ENCODE measurements at places on chromosomes 12 and 14.

- no peak for DNase-seq
Measured at GRCh38 chr12:100248886-100249285, 18.0 kb downstream of the DEPDC4 start.

DNA sequence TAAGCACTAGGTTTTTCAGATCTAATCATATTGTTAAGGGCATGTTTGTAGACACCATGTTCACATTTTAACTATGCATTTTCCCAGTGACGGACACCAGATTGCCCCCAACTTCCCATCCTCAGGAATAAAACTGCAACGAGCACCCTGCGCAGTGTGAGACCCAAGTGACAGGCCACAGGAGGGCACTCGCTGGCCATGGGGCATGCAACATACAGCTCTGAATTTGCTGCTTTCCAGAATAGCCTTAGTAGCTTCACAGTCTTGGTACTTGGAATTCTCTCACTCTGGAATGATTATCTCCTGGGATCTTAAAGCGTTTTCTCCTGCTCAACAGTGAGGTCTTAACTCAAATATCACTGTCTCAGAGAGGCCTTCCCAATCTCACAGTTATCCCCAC lies 972 bp upstream of the DDX47 start:
- no peak for DNase-seq

- DNase-seq = no peak
Measured at GRCh38 chr14:51211149-51211548, 28.9 kb upstream of the TMX1 start.

DNA sequence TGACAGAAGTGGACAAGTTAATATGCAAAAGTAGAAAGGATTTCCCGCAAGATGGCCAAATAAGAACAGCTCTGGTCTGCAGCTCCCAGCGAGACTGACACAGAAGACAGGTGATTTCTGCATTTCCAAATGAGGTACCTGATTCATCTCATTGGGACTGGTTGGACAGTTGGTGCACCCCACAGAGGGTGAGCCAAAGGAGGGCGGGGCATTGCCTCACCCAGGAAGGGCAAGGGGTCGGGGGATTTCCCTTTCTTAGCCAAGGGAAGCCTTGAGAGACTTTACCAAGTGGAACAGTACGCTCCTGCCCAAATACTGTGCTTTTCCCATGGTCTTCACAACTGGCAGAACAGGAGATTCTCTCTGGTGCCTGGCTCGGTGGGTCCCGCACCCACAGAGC lies 191.3 kb downstream of the ALG10B start:
- DNase-seq = no peak

GRCh38 chr14:103084021-103084919 lies at the start of gene LBHD2:
Gene LBHD2, plus strand, starts transcription at chr14:103084210. Its CDS starts 1,803 bp downstream, at chr14:103086013.
- DNase-seq = no peak

GRCh38 chr14:58918066-58918738 lies 270.3 kb upstream of the DAAM1 start:
- no peak for DNase-seq

GRCh38 chr14:62015945-62016344 lies 253.7 kb downstream of the SNAPC1 start:
- no peak for DNase-seq

- DNase-seq = no peak
Measured at GRCh38 chr14:87489196-87489819, 503.7 kb downstream of the GALC start.

GRCh38 chr14:51304438-51304837 lies 64.4 kb downstream of the TMX1 start:
- DNase-seq = no peak

- DNase-seq = no peak
Measured at GRCh38 chr12:32918890-32919801, 22.6 kb upstream of the PKP2 start.

DNA sequence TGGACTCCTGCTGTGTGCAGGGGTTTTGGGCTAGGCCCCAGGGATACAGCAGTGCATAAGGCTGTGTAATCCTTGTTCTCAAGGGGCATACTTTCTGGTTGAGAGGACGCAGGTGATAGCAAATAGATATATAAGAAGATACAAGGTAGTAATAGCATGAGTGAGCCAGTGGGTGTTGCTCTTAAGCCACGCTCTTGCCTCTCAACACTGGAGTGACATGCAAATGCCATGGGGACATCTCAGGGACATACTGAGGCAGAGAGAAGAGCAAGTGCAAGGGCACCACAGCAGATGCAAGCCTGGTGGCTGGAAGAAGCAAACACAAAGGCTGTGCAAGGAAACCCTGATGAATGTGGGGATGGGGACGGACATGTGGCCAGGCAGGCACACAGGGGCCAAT lies 223.3 kb downstream of the CHST11 start:
- DNase-seq = peak; percentile 5

GRCh38 chr12:23564451-23565152 lies 384.9 kb downstream of the SOX5 start:
- no peak for DNase-seq

DNA sequence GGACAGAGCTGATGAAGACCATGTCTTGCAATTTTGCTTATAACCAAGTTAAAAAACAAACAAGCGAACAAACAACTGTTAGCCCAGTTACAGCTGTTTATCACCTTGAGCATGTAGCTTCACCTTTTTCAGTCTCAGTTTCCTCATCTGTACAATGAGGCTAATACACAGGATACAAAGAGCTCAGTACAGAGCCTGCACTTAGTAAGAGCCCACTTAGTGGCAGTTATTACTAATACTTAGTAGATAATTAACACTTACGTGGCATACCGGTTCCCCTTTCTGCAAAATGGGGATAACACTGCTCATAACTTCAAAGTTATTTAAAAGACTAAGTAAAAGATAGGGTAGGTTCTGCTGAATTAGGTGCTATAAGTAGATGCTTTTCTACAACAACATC lies 228.0 kb downstream of the MON2 start:
- DNase-seq = no peak

- no peak for DNase-seq
Measured at GRCh38 chr14:36741858-36742257, 80.2 kb downstream of the PAX9 start.

DNA sequence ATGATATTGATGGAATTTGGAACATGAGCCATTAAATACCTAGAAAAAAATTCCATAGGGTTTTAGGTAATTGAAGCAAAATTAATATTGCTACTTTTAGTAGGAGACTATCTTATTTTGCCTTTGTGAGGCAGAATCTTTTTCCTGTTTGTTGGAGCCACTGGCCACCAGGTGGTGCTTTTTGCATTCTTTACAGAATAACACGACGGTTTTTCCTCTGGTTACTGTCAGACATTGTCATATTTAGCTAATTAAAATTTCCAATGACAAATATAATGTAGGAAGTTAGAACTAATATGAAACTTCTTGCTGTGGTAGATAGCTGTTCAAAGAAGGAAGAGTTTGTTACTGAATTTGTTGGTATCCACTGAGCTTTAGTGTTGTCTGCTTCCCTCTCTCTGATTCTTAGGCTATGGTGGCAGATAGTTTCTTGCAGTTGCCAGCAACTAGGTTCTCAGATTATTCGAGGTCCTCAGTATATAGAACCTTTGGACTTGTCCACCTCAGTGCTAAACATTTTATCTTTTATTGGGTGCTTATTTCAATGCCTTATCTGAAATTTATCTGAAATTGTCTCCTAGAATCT lies 25.7 kb downstream of the RAB21 start:
- DNase-seq = peak; percentile 4

GRCh38 chr12:108727868-108728735 lies 3.2 kb downstream of the CORO1C start:
- no peak for DNase-seq

DNA sequence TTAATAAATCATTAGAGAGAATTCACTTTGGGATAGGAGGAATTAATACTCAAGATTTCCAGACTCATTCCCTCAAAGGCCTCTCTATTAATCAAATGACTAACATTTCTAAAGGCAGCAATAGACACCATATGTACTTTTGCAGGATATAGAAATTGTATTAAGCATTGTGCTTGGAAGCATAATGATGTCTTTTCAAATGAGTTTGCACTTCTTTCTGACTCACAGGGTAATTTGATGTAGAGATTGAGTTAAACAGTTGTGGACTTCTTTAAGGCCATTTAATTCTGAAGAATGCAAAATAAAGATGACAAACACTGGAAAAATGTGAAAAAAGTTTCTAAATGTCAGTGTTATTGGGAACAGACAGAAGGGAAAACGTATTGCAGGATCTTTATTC lies 63.4 kb upstream of the CSRP2 start:
- no peak for DNase-seq

- DNase-seq = no peak
Measured at GRCh38 chr14:23409966-23410635, 2.0 kb upstream of the MYH6 start.

DNA sequence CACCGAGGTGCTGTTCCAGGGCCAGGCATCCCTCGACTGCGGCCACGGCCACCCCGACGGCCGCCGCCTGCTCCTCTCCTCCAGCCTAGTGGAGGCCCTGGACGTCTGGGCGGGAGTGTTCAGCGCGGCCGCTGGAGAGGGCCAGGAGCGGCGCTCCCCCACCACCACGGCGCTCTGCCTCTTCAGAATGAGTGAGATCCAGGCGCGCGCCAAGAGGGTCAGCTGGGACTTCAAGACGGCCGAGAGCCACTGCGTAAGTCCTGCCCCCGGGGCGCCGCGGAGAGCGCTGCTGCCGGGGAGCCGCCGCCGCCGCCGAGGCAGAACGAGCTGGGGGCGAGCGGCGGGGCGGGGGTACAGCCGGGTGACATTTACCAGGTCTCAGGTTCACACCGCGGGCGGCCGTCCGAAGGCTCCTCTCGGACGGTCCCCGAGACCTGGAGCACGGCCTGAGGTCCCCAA lies 1.4 kb downstream of the PLXNC1 start:
- DNase-seq = peak; percentile 18
